Glutamatergic neuron (in vitro differentiated cells): ENCODE measurements at places on chromosomes 5 and 9.

GRCh38 chr5:74152625-74153254, 487.8 kb downstream of the ENC1 start:
- no peak for DNase-seq

- DNase-seq = no peak
Observed at GRCh38 chr5:73587923-73588322, 22.4 kb downstream of the UTP15 start.

DNA sequence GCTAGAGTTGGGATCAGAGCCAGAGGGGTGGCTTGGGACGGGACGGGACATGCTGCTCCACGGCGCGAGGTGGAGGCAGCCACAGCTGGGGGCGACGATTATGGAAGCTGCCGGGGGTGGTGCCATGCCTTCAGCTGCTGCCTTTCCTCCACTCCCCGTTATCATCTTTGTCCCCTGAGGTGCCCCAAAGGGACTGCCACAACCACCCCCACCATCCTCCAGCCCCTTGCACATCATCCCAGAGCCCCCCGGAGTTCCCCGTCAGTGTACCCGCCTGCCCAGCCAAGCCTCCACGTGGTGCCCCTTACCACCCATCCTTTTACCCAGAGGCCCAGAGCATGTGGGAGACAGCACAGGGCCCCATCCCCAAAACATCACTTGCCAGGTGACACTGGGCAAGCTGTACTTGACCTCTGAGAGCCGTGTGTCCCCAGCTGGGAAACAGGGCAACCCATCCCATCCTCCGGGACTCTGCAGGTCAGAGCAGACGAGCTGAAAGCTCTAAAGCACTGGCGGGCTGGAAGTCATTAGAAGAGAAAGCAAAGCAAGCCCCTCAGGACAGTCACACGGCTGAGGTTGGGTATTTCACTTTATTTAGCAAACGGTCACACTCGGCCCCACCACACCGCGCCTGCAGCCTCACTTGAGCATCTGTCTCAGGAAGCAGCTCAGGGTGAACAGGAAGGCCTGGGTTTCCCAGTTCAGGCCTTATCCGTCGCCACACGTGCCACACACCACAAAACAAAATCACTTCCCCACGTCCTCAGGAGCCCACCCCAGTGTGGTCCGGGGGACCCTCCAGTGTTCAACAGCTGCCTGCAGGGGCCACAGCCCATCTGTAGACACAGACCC, 19.5 kb upstream of the MXD3 start:
- no peak for DNase-seq

DNA sequence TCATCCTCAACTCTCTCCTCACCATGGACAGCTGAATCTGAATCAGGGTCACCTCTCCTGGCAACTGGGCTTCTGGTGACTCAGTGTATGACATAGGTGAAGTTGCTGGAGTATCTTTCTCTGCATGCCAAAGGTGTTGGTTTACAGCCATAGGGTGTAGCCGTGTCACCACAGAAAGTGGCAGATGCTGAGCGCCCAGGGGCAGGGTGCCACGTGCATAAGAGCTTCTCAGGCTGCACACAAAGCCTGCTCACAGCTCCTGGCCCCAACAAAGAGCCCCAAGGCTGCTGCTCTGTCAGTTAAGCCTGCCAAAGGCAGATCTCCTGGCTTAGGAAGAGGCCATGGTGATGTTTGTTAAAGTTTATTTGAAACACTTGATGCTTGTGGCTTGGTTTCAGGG, 297.7 kb upstream of the WWC1 start:
- DNase-seq = no peak
